ENCODE measurements at places on chromosomes 1 and 21. TPM values are rescaled to one million over a fixed set of nuclear protein-coding genes. Genes with fewer than 3 reads are reported as not detected.

- no peak for DNase-seq
Observed at GRCh38 chr1:155052439-155053395, 1.6 kb downstream of the ADAM15 start.

GRCh38 chr1:224641030-224641429 is 24.9 kb downstream of the CNIH3 start:
- DNase-seq, result no peak

- DNase-seq, result no peak
Observed at GRCh38 chr1:18413541-18414305, 67.0 kb upstream of the KLHDC7A start.

DNA sequence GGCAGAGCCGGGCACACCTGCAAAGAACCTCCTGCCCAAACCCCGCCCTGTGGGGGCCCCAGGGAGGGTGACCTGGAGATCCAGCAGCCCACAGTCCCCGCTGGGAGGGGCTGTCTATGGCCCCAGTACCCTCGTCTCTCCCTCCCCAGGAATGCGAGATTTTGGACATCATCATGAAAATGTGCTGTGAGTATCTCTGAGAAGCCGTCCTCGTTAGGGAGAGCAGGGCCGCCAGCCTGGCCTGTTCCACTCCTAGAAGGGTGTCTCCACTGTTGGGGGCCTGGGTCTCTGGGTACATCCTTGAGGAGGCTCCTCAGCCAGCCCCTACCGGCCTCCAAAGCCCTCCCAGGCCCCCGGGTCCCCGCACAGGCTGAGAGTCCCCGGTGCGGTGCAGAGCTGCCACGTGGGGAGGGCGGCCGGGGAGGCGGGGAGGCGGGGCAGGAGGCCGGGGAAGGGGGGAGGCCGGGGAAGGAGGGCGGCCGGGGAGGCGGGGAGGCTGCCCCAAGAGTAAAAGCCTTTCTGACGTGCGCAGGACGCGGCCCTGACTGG is 18.7 kb downstream of the COL6A1 start:
- no peak for DNase-seq

GRCh38 chr1:145908653-145909052 is 1.2 kb downstream of the ITGA10 start:
- no peak for DNase-seq

The FCN3 gene
- 826 TPM for total RNA-seq

DNA sequence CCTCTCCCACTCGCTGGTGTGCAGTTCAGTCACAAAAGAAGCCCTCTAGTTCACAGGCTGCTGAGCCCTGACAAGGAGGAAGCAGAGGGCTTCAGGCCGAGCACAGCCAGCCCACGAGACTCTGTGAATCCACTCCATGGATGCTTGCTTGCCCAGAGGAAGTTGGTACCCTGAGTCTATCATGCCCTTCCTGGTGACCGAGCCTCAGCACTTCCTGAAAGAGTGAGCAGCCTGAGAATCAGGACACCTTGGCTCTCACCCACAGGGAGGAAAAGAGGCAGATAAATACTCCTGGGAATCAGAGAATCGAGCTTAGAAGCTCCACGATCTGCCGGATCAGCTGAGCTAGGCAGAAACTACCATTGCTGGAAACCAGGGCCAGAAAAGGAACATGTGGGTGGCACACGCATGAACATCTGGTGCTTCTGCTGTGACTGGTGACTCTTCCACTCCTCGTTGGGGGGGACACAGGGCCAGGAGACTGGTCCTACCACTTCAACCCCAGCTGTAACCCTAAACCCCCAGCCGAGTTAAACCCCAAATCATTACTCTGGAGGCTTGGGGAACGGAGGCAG is 376.3 kb upstream of the CAMK1G start:
- DNase-seq, result no peak

All from upper lobe of right lung (tissue), 1 donor.